Erythroblast (primary cell): ENCODE measurements at places on chromosomes 11 and 22.

DNA sequence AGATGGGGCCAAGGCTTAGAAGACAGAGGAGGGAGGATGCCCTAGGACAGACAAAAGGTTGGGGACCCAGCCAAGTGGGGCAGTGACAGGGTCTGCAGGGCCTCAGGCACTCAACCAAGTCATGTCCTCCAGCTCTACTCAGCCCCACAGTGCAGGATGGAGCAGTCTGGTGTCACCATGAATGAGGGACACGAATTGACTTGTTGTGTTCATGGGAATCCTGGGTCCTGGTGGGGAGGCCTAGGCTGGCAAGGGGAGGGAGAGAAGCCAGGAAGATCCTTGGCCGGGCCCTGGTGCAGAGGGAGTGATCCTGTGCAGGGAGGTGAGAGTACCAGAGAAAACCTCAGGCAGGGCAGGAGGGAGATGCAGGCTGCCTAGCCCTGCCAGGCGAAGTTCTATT lies 12.0 kb downstream of the P2RY6 start:
- DNase-seq, result no peak

- no peak for DNase-seq
These were observed 442.6 kb downstream of the TBC1D22A start for GRCh38 chr22:47205081-47205491.

DNA sequence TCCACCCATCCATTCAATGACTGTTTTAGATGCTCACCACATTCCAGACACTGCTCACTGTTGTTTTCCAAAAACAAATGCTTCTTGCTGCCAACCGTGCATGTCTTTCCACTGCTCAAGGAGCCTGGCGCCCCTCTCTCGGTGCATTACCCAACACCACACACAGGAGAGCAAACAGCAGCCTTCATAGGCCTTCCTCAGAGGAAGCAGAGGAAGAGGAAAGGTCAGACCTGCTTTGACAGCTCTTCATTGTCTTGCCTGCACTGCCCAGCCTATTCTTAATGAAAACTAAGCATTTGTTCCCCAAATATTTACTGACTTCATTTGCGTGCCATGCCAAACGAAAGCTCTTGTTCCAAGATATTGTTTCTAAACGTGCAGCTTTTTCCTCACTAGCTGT lies 1129.2 kb downstream of the TBC1D22A start:
- no peak for DNase-seq

- peak; percentile 83 for DNase-seq
These were observed 670 bp downstream of the NEFH start for GRCh38 chr22:29480512-29481264.

DNA sequence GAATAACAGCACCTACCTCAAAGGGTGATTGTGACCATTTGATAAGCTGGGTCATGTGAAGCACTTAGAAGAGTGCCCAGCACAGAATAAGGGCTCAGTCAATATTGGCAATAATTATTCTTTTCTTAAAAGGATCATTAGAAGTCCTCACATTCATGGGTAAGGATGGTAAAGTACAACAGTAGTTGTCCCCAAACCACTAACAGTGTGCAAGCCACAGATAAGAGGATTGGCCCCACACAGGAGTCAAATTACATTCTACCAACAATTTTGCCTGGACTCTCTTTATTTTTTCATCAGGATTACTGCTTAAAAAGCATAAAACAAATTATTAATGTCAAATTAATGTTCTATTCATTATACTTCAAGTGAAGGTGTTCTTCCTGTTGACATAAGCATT lies 271.5 kb upstream of the PDGFD start:
- peak; percentile 47 for DNase-seq

GRCh38 chr11:85698195-85698594 lies 12.2 kb upstream of the CCDC89 start:
- DNase-seq, result no peak

DNA sequence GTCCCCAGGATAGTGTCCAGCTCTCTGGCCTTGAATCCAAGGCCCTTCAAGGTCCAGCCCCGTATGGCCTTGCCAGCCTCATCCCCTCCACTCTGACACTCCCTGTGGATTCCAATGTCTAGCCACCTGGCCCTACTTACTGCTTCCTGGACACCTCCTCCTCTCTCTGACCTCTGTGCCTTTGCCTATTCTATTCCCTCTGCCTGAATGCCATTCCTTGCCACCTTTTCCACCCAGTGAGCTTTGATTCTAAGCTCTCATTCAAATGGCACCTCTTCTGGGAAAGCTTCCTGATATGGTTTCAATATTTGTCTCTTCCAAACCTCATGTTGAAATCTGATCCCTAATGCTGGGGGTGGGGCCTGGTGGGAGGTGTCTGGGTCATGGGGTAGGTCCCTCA lies 31.9 kb upstream of the TTLL12 start:
- DNase-seq, result no peak

DNA sequence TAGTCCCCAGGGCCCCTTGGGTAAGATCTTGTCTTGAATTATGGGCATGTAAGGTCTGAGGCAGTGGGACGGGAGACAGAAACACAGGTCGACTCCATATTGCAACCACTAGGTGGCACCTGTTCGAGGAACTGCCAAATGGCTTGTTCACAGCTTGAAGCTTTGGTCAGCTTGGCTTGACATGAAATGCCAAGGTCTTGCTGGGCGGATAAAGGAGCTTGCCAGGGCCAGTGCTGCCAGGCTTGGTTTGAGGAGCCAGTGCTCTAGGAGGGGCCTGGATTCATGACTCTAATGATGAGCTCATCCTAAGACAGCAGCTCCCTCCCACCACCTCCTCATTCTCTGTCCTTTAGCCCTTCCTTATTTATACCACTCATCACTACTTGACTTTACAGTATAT lies 11.9 kb upstream of the NRIP3 start:
- peak; percentile 82 for DNase-seq

- DNase-seq, result no peak
These were observed 72.9 kb upstream of the OR4C15 start for GRCh38 chr11:55481416-55481815.

GRCh38 chr22:43990044-43990443 lies 34.1 kb upstream of the PARVB start:
- DNase-seq, result peak; percentile 58

DNA sequence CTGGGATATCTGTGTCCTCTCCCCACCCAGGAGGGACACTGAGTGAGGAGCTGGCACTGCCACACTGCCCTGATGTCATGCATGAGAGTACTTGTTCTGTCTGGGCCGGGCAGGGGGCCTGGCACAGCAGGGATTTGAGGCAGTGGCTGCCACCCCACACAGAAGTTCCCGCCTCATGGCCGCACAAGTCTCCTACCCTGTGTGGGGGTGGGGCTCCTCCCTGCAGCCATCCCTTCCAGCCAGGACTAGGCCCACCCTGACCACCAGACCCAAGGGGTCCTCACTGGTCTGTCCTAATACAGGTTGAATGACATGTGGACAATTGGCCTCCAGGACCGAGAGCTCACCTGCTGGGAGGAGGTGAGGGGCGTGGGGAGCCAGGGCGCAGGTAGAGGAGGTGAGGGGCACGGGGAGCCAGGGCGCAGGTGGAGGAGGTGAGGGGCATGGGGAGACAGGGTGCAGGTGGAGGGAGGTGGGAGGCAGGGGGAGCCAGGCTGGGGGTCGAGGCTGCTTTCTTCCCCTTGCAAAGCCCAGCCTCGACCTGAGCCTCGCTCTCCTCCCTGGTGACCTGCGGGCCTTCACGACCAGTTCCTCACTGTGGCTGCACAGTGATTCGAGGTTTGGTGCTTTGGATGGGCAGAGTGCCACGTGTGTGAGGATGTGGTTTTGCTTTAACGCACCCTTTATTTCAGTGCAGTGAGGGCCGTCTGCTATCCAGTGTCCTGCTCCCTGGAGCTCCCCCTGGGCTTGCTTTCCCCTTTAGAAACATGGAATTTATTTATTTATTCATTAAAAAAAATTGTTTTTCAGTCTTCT lies 7.4 kb downstream of the LZTR1 start:
- no peak for DNase-seq

- peak; percentile 41 for DNase-seq
These were observed 5.5 kb downstream of the CATSPER1 start for GRCh38 chr11:66020618-66021357.

GRCh38 chr11:123152951-123153350 lies 42.1 kb downstream of the CLMP start:
- no peak for DNase-seq

GRCh38 chr22:35440129-35440528 lies 40.2 kb downstream of the MCM5 start:
- no peak for DNase-seq

GRCh38 chr11:123057661-123058305 lies 4.2 kb downstream of the HSPA8 start:
- DNase-seq, result no peak

DNA sequence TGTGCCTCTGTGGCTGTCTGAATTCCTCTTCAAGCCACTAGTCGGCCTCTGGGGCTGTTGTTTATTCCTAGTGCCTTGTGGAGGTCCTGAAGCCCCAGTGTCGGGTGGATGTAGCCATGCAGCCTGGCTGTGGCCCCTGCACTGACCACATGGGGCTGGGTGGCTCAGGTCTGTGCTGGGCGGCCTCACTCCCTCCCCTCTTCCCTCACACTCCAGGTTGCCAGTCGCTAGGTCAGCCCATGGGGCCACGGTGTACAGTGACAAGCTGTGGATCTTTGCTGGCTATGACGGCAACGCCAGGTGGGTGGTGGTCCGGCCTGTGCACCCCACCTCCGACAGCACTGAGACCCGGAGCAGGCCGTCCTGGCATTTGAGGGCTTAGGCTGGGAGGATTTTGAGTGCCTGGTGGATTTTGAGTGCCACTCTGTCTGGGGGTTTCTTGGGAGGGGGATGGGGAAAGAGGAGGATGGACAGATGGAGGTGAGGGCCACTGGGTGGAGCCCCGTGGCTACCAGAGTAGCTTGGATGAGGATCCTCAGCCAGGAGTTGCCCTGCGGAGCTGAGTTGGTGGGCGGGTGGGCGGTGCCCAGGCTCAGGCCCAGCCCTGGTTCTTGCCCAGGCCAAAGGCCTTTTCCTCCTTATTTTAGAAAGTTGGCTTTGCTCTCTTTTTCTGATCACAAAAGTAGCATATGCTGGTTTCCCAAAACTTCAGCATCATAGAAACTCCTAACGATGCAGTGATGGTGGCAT lies 6.7 kb downstream of the LZTR1 start:
- DNase-seq, result no peak

- no peak for DNase-seq
These were observed 71.5 kb downstream of the CYTH4 start for GRCh38 chr22:37353839-37354238.

DNA sequence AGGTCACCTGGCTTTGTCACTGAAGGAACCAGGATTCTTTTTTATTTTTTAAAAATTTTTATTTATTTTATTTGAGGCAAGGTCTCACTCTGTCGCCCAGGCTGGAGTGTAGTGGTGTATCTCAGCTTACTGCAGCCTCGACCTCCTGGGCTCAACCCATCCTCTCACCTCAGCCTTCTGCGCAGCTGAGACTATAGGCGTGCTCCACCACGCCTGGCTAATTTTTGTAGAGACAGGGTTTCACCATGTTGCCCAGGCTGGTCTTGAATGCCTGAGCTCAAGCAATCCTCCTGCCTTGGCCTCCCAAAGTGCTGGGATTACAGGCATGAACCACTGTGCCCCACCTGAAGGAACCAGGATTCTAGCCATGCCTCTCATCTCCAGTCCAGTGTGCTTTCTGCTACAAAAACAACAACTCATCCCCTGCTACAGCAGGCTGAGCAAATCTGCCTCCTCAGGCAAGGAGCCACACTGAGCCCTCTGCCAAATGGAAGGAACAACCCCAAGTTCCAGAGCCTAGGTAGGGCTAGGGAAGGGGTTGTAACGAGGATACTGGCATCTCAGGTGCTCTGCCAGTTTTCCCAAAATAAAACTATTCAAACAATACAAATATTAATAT lies 2.6 kb upstream of the PEX26 start:
- no peak for DNase-seq

DNA sequence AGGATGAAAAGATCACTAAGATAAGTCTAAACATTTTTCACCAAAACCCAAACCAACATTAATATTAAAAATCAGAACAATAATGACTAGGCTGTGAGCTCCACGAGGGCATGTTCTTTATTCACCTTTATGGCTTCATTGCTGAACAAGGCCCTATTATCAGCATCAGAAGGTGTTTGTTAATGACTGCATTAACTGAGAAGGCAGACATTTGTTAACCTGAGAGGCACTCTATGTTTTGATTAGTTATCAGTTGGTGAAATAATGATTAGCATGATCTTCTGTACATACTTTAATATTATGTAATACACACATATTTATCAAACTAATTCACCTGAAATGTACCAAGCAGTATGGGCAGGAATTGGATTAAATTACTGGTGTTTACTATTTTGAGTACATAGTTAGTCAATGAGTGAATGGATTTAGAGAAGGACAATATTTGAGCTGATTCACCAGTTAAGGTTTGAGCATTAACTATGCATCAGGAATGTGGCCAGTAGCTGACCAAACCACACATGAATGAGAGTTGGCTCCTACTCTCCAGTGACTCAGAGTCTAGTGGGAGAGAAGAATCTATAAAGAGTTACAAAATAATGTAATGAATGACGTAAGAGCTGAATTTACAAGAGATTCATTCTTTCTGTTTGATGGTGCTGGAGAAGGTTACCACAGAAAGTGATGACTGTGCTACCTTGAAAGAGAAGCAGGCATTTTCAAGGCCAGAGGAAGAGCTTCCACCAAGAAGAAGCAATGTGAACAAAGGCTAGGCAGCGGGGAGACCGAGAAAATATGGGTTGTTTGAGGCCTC lies 6.7 kb downstream of the IL18 start:
- DNase-seq, result no peak

GRCh38 chr11:17923217-17923616 lies 89.6 kb downstream of the SERGEF start:
- no peak for DNase-seq

DNA sequence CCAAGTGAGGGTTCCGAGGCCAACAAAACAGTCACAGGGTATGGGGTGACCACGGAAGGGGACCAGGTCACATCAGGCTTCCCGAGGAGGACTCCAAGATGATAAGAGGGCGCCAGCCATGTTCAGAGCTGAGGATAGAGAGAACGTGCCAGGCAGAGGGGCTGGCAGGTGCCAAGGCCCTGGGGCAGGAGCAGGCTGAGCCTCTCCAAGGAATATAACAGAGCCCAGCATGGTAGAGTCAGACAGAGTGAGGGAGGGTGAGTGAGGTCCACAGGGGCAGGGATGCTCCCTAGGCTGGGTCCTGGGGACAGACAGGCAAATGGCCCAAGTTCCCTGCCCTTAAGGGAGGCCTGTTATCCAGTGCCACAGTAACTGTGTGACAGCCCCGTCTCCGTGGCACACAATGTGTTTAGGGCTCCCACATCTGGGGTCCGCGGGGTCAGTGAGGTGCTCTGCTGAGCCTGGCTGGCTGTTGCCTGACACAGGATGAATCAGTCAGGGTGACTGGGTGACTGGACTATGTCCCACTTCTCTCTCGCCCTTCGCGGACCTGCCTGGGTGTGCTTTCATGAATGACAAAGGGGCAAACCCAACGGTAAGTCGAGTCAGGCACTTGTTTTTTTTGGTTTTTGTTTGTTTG lies 105.3 kb downstream of the MPPED1 start:
- DNase-seq, result no peak

- DNase-seq, result peak; percentile 98
These were observed at the start of gene APOBEC3C for GRCh38 chr22:39013942-39014722. TSS of gene APOBEC3C (plus strand) at chr22:39014257. CDS start at chr22:39014363, 106 bp downstream.
